ENCODE measurements at places on chromosomes 16 and 17.

DNA sequence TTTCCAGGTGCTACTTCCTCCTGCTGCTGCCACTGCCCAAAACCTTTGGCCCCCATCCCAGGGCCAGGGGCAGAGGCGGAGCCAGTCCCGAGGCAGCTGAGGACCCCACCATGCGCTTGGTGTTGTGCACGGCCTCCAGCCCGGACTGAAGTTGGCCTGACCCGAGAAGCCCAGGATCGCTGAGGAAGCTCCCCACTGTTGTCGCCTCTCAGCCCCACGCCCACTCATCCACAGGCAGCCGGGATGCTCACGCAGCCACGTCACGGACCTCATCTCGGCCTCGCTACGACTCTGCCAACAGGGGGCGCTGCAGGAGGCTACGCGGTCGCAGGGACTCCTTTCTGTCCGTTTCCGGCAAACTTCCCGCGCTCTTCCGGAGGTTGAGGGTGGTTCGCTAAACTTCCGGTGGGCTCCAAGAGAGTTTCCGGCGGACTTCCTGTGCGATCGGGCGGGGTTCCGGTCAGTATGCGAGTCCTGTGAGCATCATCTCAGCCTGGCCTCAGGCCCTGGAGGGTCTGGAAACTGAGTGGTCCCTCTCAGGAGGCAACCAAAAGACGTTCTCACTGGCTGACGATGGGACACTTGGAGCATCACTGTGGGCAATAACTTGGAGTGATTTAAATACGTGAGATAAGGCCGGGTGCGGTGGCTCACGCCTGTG, 12.4 kb downstream of the ZG16B start:
- peak; percentile 32 for DNase-seq

GRCh38 chr16:66544016-66544757, 5.7 kb downstream of the TK2 start:
- no peak for DNase-seq

- no peak for DNase-seq
Observed at GRCh38 chr17:76200354-76200753, 39.9 kb downstream of the RNF157 start.

GRCh38 chr17:80424261-80424660, 9.3 kb downstream of the ENDOV start:
- DNase-seq = no peak

GRCh38 chr17:55347341-55347740, 74.3 kb downstream of the MMD start:
- no peak for DNase-seq

- no peak for DNase-seq
Observed at GRCh38 chr16:56345406-56346050, 79.8 kb downstream of the AMFR start.

GRCh38 chr16:86296256-86296655, 214.1 kb upstream of the FOXF1 start:
- DNase-seq = no peak

DNA sequence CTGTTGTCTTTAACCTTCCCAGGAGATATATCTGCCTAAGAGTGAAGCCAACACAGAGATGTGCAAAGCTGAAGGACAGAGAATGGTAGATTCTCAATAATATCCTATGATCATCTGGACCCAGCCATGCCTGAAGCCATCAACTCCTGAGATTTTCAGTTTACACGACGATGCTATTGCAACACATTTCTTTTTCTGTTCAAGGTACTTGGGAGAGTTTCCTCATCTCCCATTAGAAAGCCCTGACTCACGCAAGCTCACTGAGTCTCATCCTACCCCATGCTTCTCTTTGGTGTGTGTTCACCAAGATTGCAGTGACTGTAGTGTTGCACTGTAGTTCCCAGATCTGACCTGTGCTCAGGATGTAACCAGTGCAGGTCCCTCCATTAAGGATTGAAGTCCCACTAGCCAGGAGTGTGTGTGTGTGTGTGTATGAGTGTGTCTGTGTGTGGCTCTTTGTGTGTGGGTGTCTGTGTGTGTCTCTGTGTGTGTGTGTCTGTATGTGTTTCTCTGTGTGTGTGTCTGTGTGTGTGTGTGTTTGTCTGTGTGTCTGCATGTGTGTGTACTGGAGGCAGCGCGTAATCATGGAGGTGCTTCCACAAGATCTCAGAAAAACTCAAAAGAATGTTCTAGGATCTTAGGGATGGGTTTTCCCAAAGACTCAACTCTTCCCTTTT, 15.5 kb downstream of the CES1 start:
- DNase-seq = no peak

DNA sequence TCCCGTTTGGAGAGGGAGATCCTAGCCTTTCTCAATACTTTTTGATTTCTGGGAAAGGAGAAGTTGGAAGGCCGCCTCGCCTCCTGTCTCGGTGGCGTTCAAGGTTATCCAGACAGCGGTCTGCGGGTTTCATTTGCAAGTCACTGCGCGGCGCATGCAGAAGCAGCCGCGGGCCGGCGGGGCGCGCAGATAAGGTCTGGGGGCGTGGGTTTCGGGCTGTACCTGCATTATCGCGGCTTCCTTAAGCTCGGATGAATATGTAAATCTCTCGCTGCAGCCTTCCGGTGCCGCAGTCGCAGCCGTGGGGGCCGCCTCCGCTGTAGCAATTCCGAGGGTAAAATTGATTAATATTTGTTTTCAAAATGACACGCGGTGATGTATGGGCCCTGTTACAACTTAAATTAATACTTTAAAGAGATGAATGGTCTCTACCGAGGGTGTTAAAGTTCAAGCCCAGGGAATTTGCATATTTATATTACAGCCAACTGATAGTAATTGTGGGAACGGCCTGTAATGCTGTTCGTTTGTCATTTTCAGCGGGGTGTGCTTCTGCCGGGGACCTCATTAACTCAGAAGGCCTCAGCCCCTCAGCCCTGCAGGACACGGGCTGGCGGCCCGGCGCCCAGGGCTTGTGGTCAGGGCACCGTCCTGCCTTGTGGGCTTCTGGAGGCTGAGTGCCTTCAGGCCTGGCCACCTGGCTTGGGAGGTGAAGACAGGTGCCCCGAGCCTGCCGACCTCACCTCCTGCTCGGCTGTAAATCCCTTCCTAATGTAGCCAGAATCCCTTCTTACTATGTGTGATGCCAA, 99.4 kb downstream of the CYLD start:
- DNase-seq = no peak

DNA sequence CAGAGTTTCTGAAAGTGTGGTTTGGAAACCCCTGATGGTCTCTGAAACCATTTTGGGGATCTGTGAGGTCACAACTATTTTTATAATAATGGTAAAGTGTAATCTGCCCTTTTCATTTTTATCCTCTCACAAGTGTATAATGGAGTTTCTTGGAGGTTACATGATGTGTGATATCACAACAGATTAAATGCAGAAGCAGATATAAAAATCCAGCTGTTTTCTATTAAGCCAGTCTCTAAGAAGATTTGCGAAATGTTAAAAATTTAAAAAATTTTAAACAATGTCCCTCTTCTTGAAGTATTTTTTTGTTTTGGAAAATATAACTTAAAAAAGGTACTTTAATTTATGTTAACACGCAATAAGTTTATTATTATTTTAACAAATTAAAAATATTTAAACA, 48.7 kb downstream of the RPGRIP1L start:
- DNase-seq = no peak

DNA sequence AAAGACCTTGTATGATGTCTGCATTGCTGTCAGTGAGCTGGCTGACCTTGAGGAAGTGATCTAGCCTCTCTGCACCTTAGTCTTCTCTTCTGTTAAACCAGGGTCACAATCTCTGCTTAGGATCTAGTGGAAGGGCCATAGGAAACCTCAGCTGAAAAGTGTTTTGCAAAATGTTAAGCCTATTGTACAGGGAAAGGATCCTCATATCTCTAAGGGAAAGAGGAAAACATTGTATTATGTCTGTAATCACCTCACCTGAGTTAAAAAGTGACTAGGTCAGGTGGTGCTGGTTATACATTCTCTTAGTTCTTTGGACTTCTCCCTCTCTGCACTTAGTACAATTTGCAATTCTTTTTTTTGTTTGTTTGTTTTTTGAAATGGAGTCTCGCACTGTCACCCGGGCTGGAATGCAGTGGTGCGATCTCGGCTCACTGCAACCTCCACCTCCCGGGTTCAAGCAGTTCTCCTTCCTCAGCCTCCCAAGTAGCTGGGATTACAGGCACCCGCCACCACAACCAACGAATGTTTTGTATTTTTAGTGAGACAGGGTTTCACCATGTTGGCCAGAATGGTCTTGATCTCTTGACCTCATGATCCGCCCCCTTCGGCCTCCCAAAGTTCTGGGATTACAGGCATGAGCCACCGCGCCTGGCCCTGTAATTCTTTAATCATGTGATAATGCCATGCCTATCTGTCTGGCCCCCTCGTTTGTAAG, 2.0 kb upstream of the SEPHS2 start:
- DNase-seq = no peak

GRCh38 chr17:32859857-32860525, 16.9 kb downstream of the MYO1D start:
- no peak for DNase-seq

- DNase-seq = no peak
Observed at GRCh38 chr16:87483481-87483880, 9.3 kb downstream of the ZCCHC14 start.

DNA sequence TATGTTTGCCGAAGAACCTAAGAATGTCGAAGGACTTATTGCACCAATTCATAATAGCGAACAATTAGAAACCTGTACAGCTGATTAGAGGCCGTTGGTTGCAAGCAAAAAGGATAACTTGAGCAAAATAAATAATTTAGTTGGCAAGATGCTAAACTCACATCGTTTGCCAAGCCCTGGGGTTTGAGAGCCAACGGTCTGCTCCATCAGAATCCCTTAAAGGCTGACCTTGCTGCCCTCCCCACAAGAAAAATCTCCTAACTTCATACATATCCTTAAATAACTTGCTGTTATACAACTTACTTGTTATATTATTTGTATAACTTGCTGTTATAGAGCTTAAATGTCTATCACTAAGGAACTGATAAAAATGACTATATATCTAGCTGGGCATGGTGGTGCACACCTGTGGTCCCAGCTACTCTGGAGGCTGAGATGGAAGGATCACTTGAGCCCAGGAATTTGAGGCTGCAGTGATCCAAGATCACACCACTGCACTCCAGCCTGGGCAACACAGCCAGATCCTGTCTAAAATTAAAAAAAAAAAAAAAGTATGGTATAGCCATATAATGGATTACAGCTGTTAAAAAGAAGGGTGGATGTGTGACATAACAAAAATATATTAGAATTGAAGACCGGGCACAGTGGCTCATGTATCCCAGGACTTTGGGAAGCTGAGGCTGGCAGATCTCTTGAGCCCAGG, 1.9 kb upstream of the TRIM37 start:
- DNase-seq = no peak

- DNase-seq = peak; percentile 68
Observed at GRCh38 chr17:29778956-29779811, 150.8 kb downstream of the SSH2 start.

- DNase-seq = no peak
Observed at GRCh38 chr17:39601758-39602532, 5.8 kb downstream of the NEUROD2 start.

- DNase-seq = no peak
Observed at GRCh38 chr17:7014995-7015958, 2.9 kb downstream of the RNASEK start.

- DNase-seq = no peak
Observed at GRCh38 chr17:1271030-1271423, 783 bp downstream of the BHLHA9 start.

GRCh38 chr16:983044-984030, 1.8 kb downstream of the SOX8 start:
- no peak for DNase-seq

GRCh38 chr16:1899641-1900451, 18.4 kb downstream of the HS3ST6 start:
- no peak for DNase-seq

GRCh38 chr17:18889658-18890057, 31.7 kb downstream of the PRPSAP2 start:
- DNase-seq = no peak

GRCh38 chr17:41697122-41697962, 8.7 kb downstream of the EIF1 start:
- no peak for DNase-seq

GRCh38 chr16:21336231-21336630, 58.1 kb upstream of the CRYM start:
- DNase-seq = no peak

GRCh38 chr17:10435096-10435495, 13.3 kb upstream of the MYH8 start:
- no peak for DNase-seq

- DNase-seq = no peak
Observed at GRCh38 chr16:57277586-57277985, 6.9 kb downstream of the PLLP start.

GRCh38 chr17:65519462-65519861, 42.0 kb downstream of the AXIN2 start:
- DNase-seq = no peak

DNA sequence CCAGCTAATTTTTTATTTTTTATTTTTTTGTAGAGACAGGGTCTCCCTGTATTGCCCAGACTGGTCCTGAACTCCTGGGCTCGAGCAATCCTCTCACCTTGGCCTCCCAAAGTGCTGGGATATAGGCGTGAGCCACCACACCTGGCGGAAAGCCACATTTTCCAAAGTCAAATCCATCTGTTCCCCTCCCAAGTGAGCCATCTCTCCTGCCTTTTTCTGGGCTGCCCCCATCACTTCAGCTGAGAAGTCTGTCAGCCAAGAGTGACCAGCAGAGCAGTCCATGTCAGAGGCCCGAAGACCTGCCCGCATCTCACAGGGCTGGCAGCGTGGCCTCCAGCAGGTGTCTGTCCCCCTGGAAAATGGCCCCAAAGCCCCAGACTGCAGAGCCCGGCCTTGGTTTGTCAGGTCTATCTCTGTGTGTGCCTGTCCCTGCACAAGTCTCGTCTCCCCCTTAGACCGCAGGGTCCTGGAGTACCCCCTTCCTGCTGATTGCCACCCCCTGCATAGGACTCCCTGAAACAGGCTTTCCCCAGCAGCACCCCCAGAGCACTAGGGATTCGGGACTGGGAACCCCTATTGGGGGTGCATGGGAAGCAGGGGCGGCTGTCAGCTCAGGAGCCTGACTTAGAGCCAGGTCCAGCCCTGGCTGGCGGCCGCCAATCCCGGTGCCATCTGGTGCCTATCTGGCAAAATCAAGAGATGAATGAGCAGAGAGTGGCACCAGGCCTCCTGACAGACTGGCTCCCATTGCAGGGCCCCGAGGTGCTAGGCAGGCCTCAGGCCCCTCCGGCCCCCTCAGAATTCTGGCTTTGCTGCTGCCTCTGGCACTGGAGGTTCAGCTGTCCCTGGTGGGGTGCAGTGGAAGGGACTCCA, 7.8 kb downstream of the TTYH2 start:
- DNase-seq = no peak

DNA sequence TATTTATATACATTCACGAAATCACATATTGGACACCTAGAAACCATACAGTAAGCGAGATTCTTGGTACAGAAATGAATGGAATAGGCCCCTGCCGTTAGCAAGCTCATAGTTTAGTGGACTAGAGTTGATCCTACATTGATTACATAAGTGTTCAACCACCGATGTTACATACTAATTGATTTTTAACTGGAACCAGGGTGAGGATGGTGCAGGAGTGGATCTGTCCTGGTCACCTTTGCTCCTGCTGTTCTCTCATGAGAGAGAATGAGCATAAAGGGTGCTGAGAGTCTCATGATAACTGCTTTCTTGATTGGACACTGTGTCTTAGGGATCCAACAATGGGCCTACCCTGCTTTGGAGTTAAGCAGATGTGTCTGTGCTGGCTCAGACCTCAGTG, 13.9 kb downstream of the MAP2K4 start:
- no peak for DNase-seq

Data from neural crest cell (in vitro differentiated cells).